CD4-positive, alpha-beta T cell treated with Interleukin-4 for 1 hour (primary cell): ENCODE measurements at places on chromosomes 1 and 21.
A peak's percentile ranks its signal among the peaks of the same experiment; 100 is the strongest.

GRCh38 chr1:180542113-180542837 is 16.5 kb upstream of the OVAAL start:
- DNase-seq: no peak

GRCh38 chr1:12341667-12342066 is 111.8 kb downstream of the VPS13D start:
- peak; percentile 17 for DNase-seq

GRCh38 chr1:22273686-22274681 is 131.1 kb upstream of the WNT4 start:
- no peak for DNase-seq

- no peak for DNase-seq
Observed at GRCh38 chr1:4175566-4176405, 275.7 kb upstream of the C1orf174 start.

- no peak for DNase-seq
Observed at GRCh38 chr1:95278173-95279006, 44.4 kb downstream of the RWDD3 start.

- no peak for DNase-seq
Observed at GRCh38 chr1:207002724-207003146, 29.8 kb downstream of the C1orf116 start.

DNA sequence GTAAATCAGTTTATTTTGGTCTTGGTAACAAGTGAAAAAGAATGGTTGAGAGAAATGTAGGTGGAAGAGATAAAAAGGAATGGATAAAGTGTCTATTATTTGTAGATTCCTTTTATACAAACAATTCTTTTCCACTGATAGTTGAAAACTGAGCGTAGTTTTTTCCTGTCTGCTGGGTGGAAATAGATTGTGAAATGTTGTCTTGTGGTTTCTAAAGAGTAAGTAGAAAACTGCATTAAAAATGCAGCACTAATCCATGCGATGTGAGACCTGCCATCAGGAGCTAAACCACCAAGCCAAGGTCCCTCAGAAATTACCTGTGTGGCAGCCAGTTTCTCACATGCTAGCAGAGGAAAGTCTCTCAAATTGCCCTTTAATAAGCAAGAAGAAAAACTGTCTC is 103.2 kb upstream of the SLC44A3 start:
- no peak for DNase-seq

DNA sequence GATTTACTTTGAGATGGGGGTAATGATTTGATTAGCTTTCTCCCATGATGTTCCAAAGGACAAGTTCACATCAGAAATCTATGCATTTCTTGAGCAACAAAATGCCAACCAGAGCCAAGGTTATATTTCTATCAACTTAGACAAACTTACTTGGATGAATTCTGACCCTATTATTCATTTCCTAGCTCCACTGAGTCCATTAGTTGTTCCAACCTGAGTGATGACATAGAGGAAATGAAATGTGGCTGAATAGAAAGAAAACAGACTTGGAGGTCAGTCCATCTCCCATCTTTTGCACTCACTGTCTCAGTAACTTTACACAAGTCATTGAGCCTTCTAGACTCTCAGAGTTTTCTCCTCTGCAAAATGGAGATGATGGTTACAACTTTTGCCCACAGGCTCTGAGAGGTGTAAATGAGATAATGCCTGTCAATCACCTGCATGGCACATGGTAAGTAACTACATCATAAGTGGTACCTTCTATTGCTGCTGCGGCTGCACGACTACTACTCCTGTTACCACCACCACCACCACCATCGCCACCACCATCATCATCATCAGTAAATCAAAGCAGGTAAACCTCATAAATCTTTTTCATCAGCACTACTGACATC is 98.2 kb downstream of the PTPN14 start:
- no peak for DNase-seq

DNA sequence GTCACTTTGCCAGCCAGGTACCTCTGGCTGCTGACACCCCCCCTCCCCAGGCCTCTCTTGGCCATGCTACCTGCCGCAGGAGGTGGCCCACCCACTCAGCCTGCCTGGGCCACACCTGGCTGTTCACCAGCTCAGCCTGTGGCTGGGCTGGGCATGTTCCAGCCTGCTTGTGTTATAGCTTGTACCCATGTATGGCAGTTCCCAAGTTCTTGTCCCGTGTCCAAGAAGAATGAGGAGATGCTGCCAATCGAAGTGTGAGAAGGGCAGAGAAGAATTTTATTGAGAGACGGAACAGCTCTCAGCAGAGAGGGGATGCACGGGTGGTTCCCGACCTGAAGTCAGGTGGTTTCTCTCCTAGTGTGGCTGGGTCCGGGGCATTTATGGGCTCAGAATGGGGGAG is 3.9 kb upstream of the MMEL1 start:
- DNase-seq: no peak

GRCh38 chr1:209231476-209232156 is 351.9 kb upstream of the CAMK1G start:
- DNase-seq: no peak

DNA sequence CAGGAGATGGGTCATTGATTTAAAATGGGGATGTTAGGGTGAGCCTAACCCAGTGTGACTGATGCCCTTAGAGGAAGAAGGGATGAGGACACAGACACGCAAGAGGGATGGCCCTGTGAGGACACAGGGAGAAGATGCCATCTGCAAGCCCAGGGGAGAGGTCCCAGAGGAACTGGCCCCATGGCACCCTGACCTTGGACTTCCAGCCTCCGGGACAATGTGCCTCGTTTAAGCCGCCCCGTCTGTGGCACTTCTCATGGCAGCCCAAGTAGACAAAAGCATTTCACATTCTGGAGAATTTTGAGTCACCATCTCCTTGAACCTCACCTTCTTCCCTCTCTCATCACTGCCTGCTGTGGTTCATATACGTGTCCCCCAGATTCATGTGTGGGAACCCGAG is 20.1 kb upstream of the PCBP3 start:
- DNase-seq: no peak

- no peak for DNase-seq
Observed at GRCh38 chr21:33977017-33977720, 61.6 kb upstream of the ATP5PO start.

- DNase-seq: no peak
Observed at GRCh38 chr1:177270863-177271262, 100.1 kb downstream of the BRINP2 start.

DNA sequence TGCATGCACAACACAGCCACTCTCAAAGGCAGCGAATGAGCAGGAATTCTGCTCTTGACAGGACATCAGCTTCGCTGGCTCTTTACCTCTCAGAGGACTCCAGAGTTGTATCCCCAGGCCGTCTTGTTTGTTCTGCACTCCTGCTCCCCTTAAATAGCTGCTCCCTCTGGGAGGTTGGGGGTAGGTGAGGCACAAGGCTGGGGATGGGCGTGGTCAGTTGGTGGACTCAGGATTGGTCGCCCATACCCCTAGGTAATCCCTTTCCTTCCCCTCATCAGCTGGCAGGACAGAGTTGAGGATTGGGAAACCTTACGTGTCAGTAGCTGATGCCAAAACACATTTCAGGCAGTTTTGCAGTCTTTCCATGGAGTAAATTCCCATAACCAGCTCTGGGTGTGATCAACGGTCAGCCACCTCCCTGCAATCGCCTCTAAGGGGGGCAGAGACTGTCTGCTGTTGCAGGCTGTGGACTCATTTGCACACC is at the start of gene PLA2G2A:
Gene PLA2G2A (minus strand): TSS at position 125 of the 484 bp plus-strand sequence. CDS start 845 bp downstream, outside the sequence.
- no peak for DNase-seq

DNA sequence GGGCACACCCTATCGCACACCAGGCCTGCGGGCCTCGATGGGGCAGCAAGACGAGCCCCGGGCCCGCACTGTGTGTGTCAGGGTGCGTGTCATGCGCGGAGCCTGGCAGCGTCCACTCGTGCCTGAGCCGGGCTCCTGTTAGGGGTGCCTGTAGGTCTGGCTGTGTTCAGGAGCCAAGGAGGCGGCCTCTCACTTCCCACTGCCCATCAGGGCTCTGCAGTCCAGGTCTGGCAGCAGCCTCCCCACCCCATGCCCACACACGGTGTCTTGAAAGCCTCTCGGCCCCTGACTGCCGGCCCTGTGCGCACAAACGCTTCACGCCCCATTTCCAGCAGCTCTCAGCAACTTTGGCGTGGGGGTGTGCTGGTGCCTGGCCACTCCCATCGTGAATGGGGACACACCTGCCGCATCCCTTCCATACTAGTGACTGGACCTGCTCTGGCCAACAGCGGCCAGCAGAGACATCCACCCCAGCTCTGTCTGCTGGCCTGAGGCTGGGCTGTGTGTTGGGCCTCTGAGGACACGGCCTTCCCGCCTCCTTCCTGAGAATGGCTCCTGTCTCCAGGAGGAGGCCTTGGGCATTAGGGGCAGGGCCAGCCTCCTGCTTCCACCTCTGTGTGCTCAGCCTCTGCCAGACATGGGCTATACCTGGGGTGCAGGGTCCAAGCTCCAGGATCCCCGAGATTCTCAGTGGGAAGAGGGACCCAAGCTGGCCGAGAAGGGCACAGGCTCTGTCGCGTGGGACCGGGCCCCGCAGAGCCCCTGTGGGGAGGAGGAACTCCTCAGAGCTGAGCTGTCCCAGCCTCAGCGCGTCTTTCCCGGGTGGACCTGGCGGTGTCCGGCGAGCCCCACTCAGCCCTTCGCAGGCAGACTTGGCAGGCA is 41.8 kb upstream of the ACTRT2 start:
- no peak for DNase-seq

- no peak for DNase-seq
Observed at GRCh38 chr21:35908311-35909078, 151.8 kb downstream of the SETD4 start.

DNA sequence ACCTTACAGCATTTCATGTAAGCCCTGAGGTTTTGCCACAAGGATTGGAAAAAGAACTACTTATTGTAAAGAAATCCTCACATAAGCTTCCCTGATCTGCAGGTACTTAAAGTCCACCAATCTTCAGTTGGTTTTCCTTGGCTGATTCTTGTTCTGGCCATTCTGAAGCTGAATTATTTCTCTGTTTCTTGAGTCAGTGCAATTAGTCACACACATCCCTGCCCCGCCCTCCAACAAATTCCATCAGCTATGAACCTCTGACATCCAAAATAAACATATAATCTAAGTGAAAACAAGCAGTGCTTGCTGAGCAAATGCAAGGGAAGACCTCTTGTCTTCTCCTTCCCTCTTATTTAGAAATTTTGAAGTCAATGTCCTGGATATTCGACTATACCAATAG is 8.2 kb upstream of the FNDC7 start:
- no peak for DNase-seq

GRCh38 chr1:150808846-150809245 is 786 bp upstream of the CTSK start:
- no peak for DNase-seq

GRCh38 chr1:17639703-17640340 is 100.3 kb downstream of the ARHGEF10L start:
- no peak for DNase-seq

- DNase-seq: no peak
Observed at GRCh38 chr1:65114322-65114721, 33.7 kb upstream of the AK4 start.

GRCh38 chr1:111620441-111620971 is 917 bp downstream of the RAP1A start:
- no peak for DNase-seq

DNA sequence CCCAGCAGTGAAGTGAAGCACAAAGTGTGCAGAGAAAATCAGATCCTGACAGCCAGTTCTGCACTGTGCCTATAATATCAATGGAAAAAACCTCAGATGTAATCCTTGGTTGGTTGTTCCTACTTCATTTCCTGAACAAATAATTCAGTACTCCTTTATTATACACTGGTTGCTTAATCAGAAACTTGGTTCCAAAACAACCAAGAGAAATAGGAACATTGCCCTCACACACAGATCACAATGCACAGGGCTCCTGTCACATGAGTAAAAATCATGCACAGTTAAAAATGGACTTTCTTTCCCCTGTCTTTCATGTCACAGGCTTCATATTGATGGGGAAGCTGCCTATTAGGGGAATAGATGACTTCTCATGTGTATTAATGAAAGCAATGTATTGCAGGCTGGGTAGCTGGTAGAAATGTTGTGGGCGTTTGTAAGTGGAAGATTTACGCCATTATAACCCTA is 9.7 kb downstream of the DNASE2B start:
- DNase-seq: no peak

DNA sequence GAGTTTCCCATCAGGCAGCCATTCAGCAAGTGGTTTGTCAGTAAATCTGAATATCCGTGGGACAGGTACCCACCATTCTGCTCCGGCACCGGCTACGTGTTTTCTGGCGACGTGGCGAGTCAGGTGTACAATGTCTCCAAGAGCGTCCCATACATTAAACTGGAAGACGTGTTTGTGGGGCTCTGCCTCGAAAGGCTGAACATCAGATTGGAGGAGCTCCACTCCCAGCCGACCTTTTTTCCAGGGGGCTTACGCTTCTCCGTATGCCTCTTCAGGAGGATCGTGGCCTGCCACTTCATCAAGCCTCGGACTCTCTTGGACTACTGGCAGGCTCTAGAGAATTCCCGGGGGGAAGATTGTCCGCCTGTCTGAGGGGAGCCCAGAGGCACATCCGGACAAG is 48.4 kb downstream of the B3GALT5 start:
- DNase-seq: no peak

DNA sequence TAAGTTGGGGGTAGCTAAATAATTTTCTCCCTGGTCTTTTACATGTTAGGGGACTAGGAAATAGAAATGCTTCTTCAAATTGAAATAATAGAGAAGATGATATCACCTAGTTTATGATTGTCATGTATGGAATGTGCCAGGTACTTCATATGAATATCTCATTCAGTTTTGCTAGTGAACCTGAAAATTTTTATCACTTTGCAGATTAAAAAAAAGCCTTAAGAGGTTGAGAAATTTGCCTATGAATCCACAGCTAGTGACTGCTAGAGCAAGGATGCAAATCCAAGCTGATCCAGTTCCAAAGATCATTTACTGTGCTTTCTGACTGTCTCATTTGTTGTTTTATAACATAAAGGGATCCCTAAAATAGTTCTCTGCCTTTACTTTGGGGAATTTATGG is 24.7 kb downstream of the RNF2 start:
- DNase-seq: no peak

DNA sequence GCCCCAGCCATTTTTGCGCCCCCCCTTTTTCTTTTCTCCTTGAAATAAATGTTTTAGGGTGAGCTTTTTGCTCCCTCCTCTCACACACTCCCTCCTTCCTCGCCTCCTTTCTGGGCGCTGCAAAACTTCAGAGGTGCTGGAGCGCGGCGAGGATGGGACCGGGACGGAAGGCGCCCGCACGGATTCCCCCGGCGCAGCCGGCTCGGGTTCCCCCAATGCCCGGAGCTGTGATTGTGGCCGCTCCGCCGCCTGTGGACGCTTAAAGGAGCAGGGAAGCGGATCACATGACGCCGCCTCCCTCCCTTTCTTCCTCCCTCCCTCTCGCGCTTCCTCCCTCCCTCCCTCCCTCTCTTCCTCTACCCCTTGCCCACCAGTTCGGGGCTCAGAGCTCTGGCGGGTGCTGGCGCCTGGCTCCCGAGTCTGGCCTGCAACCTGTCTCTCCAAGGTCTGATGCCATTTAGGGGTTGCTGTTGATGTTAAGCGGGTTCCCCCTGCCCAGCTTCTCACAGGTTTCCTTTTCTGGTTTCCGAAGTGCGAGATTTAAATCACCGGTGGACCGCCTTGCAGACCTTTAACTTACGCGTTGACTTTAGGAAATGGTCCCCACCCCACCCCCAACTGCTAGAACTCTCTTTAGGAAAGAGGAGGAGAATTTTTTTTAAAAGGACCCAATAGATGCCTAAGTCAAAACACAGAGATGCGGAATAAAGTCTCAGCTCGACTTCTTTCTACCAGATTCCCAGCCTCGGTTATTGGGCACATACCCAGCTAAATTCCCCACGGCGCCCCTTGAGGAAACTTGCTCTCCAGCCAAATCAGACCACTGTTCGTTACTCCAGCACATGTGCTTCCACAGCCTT is at the start of gene WLS:
Gene WLS (minus strand): TSS at position 235 of the 860 bp plus-strand sequence. CDS start 224 bp downstream, at position 11.
- no peak for DNase-seq
